Activated effector memory CD4-positive, alpha-beta T cell treated with anti-CD3 and anti-CD28 coated beads, Interleukin-2, amount 50 U/mL, for 16 hours (primary cell): ENCODE measurements at places on chromosomes 13 and 19.
A peak's percentile ranks its signal among the peaks of the same experiment; 100 is the strongest.

GRCh38 chr13:85031771-85032170, 767.4 kb downstream of the SLITRK6 start:
- no peak for DNase-seq

- no peak for DNase-seq
Observed at GRCh38 chr13:81563091-81563490, 1222.2 kb upstream of the SPRY2 start.

DNA sequence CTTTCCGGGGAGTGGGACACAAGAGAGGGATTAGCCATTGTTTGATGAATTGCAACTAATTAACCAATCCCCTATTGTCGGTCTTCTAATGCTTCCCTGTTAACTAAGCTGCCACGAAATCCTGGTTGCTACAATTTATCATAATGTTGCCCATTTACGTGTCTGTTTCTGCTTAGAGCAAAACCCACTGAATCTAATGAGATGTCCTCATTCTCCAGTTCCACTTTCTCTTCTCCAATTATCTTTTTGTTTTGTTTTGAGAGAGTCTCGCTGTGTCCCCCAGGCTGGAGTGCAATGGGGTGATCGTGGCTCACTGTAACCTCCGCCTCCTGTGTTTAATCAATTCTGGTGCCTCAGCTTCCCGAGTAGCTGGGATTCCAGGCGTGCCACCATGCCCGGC, 5.2 kb upstream of the DPP9 start:
- no peak for DNase-seq

- DNase-seq = no peak
Observed at GRCh38 chr19:6392221-6393073, 517 bp downstream of the GTF2F1 start.

DNA sequence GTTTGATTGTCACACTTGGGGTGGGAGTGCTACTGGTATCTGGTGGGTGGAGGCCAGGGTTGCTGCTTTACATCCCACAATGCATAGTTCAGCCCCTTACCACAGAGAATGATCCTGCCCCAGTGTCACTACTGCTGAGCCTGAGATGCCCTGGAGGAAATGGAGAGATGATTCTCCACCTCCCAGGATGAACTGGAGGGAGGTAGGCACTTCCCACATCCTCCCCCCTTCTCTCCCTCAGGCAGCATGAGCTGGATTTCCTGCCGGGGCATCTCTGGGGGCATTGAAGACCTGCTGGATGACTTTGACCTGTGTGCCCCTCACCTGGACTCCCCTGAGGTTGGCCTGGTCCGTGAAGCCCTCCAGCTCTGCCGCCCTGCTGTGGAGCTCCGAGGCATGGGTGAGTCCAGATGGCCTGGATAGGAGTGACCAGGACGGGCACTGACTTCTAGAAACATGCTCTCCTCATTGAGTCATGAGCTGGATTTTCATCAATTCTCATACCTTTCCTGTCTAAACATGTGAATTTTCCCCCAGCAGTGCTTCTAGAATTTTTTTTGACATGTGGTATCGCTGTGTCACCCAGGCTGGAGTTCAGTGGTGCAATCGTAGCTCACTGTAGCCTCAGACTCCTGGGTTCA, 45.3 kb downstream of the NWD1 start:
- DNase-seq = no peak

GRCh38 chr13:26488236-26489003, 69.1 kb upstream of the WASF3 start:
- DNase-seq = no peak

GRCh38 chr13:110957181-110957884, 42.5 kb upstream of the ANKRD10 start:
- no peak for DNase-seq

DNA sequence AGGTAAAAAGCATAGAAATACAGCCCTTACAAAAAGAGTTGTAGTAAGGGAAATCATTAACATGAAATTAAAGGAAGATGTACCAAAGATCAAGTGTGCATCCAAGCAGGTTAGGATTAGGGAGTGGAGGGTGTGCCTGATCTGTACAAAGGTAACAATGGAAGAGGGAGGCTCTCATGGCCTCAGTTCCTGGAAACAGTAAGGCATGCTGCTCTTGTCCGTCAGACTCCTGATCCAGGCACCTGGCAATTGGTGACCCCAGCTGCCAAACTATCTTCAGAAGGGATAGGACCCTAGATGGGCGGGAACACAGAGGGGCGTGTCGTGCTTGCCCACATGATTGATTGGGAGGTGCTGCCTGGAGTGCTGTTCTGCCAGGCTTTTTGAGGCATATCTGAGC, 4.5 kb downstream of the TEX26 start:
- no peak for DNase-seq

DNA sequence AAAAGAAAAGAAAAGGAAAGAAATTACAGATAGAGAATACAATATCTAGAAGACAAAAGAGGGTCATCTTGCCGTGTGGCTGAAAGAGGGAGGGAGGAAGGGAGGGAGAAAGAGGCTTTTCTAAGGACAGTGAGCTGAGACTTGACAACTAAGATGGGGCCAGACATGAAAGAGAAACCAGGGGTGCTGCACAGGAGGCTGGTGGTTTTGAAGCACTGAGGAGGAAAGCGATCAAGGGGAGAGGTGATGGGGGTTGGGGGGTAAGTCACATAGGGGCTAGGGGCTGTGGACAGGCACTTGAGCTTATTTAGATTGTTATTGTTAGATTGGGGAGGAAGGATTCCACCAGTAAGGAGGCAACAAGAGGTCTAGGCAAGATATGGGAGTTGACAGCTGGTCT, 17.3 kb downstream of the PNPLA6 start:
- DNase-seq = no peak

DNA sequence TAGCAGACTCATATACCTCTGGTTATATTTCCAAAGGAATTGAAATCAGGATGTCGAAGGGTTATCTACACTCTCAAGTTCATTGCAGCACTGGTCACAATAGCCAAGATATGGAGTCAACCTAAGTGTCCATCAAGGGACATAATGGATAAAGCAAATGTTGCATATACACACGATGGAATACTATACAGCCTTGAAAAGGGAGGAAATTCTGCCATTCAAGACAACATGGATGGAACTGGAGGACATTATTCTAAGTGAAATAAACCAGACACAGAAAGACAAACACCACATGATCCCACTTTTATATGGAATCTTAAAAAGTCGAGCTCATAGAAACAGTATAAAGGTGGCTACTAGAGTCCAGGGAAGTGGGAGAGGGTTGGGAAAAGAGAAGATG, 13.6 kb upstream of the ERCC1 start:
- DNase-seq = no peak

DNA sequence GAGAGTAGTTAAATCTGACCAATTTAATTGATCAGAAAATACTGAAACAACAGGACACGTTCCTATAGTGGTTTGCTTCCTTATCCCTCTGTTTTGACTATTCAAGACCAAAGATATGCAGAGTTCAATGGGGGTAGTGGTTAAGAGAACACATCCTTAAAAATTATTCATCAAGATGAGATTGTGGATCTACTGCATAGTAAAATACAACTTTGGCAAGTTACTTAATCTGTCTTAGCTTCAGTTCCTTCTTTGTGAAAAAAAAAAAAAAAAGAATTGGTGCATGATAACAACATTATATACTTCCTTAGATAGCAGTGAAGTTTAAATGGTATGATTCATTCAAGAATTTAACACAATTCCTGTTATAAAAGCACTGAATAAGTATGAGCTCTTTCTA, 552.1 kb downstream of the DCT start:
- no peak for DNase-seq

- peak; percentile 86 for DNase-seq
Observed at GRCh38 chr19:45125975-45126493, 33.1 kb downstream of the PPP1R37 start.

GRCh38 chr13:46822551-46822950, 25.6 kb upstream of the ESD start:
- DNase-seq = no peak

DNA sequence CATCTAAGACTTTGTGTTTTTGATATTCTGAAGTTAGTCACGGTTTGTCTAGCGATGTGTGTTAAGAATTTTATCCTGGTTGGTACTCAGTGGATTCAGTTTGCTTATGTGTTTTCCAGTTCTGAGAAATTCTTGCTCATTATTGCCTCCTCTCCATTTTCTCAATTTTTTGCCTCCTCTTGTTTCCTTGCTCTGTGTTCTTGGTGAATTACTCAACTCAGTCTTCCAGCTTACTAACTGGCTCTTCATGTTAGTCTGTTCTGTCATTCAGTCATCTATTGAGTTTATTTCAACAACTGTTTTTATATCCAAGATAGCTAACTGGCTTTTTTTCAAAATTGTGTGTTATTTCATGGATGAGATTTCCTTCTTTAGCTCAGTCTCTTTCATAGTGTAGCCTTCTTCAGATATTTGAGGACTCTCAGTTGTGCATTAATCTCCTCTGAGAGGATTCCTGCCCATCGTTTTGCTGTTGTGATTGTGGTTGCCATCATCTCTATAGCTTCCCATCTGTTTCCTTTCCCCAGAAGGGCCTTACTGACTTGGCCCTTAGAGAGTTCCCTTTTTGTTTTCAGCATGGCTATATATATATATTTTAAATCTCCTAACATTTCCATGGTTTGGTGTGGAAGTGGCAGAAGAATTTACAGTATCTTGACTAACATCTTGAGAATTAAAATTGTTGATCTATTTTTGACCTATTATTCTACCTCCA, 6.2 kb downstream of the SETDB2 start:
- no peak for DNase-seq

- no peak for DNase-seq
Observed at GRCh38 chr13:24142886-24143285, 17.6 kb upstream of the SPATA13 start.

DNA sequence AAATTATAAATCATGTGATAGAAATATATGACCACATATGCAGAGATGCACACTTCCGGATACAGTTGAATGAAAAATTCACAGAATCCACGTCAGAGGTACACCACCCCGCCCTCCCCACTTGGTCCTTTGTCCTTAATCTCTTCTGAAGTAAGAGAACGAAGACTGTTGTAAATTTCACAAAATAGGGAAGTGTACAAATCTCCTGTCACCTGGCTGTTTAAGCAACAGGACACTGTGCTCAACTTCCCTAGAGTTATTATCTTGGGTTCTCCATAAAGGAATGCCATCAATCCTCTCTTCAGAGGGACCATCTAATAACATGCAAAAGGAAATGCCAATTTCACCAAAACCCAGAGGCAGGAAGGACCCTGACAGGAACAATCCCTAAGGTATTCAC, 10.5 kb upstream of the CEACAM6 start:
- no peak for DNase-seq

DNA sequence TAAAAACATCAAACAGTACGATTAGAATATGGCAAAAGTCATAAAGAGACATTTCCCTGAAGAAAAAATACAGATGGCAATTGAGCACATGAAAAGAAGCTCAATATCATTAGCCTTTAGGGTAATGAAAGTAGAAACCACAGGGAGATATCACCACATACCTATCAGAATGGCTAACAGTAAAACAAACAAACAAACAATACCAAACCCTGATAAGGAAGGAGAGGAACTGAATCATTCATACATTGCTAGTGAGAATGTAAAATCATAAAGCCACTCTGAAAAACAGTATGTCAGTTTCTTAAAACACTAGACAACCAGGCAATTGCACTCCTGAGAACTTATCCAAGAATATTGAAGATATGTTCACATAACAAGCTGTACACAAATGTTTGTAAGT, 1342.5 kb upstream of the SLC10A2 start:
- no peak for DNase-seq

DNA sequence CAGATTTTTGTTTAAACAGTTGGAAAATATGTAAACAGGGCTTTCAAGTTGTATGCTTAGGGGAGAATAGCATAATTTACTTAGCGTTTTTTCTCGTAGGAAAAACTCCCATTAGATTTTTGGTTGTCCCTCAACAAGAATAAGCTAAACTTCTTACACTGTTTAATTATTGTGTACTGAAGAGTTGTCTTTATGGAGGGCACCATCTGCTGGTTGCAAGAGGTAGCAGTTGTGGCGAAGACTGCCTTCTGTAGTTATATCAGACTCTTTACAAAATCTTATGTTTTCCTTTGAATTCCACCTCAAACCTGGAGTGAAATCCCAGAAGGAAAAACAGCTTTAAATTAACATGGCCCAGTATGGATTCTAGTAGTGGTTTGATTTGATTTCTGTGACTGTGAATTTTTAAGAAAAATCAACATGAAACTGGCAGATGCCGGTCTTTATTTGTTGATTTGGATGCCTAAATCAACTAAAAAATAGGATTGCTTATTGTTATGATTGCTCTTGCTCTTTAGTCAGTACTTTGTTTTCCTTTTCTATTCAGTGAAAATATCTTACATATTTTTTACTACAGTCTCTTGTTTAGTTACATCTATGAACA, 53.4 kb downstream of the PDS5B start:
- DNase-seq = peak; percentile 78

DNA sequence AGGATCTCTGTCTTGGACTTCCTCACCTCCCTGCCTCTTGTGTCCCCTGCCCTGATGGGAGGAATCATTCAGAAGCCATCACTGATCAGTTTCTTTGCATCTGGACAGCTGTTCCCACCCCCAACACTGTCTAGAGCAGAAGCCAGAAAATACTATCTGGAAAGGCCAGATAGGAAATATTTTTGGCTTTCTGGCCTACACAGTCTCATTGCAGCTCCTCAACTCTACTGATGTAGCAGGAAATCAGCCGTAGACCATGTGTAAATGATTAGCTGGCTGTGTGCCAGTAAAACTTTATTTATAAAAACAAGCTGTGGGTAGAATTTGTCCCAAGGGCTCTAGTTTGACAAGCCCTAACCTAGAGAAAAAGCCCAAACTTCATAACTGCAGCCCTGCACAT, 5.6 kb downstream of the SIGLEC7 start:
- DNase-seq = no peak

DNA sequence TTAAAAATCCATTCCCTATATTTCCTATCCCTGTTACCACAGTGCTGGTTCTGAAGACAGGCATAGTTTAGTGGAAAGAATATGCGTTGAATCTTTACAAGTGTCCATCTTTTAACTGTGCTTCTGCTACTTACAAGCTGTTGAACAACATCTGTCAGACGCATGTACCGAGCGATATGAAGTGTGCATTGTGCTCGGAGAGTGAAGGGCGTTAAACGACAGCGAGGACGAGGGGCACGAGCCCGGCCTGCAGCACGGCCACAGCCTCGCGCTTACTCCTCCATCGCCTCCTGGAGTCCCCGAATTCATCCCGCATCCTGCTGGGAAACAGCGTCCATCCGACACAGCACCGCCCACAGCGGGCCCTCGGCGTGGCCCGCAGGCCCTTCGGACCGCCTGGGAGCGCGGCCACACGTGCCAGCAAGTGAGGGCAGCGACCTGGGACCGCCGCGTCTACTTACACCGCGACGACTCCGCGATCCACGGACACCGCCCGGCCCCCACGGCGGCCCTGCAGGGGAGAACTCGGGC, 514 bp downstream of the PCID2 start:
- DNase-seq = no peak

DNA sequence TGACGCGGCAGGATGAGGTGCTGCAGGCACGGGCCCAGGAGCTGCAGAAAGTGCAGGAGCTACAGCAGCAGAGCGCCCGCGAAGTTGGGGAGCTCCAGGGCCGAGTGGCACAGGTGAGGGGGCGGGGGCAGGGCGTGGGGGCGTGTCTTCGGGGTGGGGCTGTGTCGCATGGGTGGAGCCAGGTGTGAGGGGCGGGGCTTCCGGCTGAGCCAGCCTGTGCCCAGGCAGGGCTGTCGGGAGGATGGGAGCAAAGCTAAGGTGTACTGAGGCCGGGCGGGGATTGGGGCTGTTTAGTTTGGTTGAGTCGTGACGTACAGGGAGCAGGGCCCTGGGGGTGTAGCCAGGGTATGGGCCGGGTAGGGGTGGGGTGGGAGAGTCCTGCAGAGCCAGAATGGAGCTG, 62.3 kb downstream of the KCNC3 start:
- peak; percentile 71 for DNase-seq

- no peak for DNase-seq
Observed at GRCh38 chr19:3336680-3337523, 29.5 kb upstream of the NFIC start.
